ENCODE measurements at places on chromosomes 1 and 21. TPM values are rescaled to one million over a fixed set of nuclear protein-coding genes. Genes with fewer than 3 reads are reported as not detected.
A peak's percentile ranks its signal among the peaks of the same experiment; 100 is the strongest.

- DNase-seq: peak; percentile 22
Measured at GRCh38 chr1:9732123-9732971, 80.8 kb downstream of the PIK3CD start.

The TMEM82 gene
- polyA plus RNA-seq: not detected

DNA sequence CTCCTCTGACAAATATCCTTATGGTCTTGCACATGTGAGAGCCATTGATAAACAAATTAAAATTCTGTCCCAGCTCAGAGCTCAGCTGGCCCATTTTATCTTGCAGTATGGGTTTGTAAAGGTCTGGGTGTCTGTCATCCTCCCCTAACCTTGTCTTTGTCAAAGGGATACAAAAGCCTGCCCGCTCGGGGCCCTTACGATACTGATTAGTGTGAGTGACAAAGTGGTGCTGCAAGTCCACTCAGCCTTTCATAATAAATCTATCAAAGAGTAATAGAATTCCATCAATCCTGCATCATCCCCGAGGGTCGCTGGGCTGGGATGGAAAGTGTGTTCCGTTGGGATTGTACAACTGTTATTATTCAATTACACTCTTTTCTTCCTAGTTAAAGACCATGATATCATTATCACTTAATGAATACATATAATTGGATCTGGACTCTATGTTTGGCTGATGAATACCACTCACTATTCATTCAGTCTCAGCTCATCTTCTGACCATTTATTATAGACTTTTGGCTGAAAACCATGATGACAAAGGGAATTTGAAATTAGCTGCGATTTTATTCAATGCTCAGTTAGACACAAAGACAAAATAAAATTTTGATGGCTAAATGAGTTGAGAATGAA is 122.5 kb upstream of the FOXD3 start:
- no peak for DNase-seq

- DNase-seq: no peak
Measured at GRCh38 chr1:201763455-201764140, 65.4 kb upstream of the IPO9 start.

The ACTA1 gene
- 26,656 TPM for polyA plus RNA-seq

DNA sequence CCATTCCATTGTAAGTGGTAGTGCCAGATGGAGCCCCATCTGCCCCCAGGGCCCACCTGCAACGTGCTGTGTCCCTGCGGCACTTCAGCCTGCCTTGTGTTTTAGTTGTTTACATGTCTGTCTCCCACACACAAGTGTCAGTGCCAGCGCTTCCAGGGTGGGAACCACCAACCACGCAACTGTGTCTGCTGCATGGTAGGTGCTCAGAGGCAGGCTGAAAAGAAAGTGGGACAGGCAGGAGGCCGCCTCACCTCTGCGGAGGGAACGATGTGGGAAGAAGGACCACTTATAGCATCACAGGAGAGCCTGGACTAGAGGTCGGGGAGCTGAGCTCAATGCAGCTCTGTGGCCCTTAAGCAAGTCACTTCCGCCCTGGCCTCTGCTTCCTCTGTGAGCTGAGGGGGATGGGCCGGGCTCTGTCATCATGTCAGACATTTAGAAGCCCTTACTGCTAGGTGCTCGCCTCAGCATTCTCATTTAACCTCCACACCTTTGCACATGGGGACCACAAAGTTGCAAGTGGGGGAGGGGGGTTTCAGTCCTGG is 17.9 kb downstream of the SLC9A1 start:
- DNase-seq: peak; percentile 78

DNA sequence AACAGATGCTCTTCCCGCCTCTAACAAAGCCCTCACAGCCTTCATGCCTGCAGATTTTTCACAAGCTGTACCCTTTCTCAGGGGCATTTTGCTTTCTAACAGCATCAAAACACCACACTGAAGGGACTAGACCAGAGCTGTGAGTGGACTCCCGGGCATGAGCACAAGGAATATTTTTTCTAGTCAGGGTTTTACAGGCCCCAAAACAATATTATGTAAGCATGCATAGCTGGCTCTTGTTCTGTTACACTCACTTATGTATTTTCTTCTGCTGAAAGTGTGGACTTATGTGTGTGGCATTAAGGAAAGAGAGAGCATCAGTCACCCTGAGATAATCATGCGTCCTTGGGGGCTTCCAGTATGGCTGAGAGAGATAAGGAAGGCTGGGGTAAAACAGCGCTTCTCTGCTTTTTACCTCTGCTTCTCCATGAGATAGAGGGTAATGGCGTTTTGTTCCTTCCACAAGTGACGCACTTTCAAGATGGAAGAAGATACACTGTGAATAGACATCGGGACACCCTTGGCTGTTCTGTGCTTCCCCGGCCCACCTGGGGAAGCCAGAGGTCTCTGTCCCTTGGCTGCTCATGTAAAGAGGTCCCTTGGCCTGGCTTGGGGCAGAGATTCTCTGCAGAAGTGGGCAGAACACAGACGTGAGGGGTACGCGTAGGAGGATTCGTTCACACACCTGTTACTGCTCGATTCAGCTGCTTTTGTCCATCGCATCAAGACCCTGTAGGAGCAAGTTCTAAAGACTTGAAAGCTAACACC is 266.7 kb upstream of the RAB4A start:
- DNase-seq: no peak

- no peak for DNase-seq
Measured at GRCh38 chr1:18340787-18341186, 139.9 kb upstream of the KLHDC7A start.

The FNBP1L gene
- polyA plus RNA-seq: 5.3 TPM

GRCh38 chr1:72281144-72281543 is 1.2 kb downstream of the NEGR1 start:
- no peak for DNase-seq

DNA sequence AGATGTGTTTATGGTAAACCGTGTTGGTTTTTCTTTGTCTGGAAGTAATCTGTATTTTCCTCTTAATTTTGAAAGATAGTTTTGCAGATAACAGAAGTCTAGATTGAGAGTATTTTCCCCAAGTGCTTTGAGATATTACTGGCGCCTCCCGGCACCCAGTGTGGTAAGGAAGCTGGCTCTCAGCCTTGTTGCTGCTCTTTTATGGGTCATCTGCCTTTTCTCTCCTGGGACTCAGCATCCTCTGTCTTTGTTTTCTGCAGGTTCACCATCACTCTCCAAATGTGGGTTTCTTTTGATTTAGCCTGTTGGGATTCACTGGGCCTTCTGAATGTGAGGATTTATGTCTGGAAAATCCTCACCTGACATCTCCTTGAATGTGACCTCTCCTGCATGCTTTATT is 37.4 kb downstream of the POFUT2 start:
- no peak for DNase-seq

Measured in psoas muscle (tissue), 8 donors.